ENCODE measurements at places on chromosomes 5 and 9.
A peak's percentile ranks its signal among the peaks of the same experiment; 100 is the strongest.

GRCh38 chr9:110641293-110641692 lies 27.3 kb upstream of the MUSK start:
- DNase-seq: no peak

GRCh38 chr9:26566141-26566540 lies 326.5 kb downstream of the CAAP1 start:
- DNase-seq: no peak

- no peak for DNase-seq
These were observed 351.5 kb upstream of the TLE4 start for GRCh38 chr9:79220251-79220650.

- no peak for DNase-seq
These were observed 303.8 kb upstream of the IRX4 start for GRCh38 chr5:2186472-2187015.

GRCh38 chr5:32251871-32252458 lies 60.8 kb downstream of the MTMR12 start:
- peak; percentile 54 for DNase-seq

DNA sequence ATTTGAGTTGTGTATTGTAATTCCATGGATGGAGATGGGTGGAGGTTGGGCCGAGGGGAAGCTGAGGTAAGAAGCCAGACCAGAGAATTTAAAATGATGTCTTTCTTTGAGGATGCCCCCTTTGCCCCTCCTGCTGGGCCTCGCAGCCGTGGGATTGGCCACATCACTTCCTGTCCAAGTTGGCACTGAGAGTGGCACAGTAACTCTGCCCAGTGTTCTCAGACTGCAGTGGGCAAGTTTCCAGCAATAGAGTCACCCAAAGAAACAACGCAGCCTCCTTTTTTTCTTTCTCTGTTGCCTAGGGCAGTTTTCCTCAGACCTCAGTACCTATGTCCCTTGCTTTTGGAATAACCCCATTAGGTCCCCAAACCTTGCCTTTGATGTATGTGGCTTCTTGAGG lies 306.6 kb upstream of the DMRT1 start:
- no peak for DNase-seq

GRCh38 chr9:25677301-25678146 lies 720 bp downstream of the TUSC1 start:
- DNase-seq: peak; percentile 90

DNA sequence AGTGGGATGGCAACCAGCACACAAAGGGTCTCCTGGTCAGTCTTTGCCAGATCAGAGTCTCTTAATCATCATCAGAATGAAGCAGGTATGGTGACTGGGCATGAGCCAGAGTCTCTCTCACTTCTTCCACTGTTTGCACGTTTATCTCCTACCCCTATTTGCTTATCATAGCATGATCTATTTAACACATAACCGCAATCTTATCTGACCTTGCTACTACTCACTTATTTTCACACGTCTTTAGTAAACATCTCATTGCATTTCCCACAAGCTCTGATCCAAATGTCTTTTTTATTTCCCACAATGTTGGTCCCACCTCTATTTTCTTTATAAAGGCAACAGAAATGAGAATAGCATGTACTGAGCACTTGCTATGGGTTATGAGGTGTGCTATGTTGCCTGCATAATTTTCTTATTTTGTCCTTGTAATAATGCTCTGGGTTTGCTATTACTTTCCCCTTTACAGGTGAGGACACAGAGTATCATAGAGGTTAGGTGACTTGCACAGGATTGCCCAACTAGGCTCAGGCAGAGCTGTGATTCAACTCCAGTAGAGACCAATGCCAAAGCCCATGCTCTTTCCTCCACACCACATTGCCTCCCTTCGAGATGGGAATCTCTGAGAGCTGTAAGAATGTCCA lies 39.7 kb upstream of the IL7R start:
- DNase-seq: no peak

GRCh38 chr5:1819458-1819857 lies 18.3 kb downstream of the NDUFS6 start:
- DNase-seq: no peak

DNA sequence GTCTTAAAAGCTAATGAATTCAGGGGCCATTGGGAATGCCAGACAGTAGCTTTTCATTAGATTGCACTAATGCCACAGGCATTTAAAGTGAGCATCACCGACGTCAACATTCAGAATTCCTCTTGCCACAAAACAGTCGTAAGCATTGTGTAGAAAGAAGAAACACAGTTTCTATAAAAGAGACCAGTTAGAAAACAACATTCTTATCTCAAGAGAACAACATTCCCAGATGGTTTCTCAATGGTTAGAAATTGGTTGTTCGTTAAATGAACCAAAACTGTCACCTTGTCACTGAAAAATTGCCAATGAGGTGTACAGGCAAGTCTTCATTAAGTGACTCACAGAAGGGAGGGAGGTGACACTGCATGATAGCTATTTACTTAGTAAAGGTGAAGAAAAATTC lies 401.6 kb upstream of the PRR16 start:
- no peak for DNase-seq

DNA sequence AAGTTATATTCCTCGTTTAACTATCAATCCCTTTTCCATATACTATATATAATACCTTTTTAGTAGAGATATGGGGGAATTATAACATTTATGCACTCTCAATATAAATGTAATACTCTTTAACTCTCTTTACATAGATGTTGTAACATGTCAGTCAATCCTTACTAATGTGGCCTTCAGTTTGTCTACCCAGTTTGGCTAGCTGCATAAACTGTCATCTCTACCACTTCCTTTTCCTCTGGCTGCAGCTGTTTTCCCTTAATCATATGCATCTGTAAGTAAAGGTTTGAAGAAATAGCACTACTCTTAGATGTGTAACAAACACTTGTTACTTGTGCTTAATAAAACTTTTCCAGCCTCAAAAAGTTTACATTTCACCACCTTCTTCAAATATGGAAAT lies 13.4 kb downstream of the ABHD17B start:
- no peak for DNase-seq

DNA sequence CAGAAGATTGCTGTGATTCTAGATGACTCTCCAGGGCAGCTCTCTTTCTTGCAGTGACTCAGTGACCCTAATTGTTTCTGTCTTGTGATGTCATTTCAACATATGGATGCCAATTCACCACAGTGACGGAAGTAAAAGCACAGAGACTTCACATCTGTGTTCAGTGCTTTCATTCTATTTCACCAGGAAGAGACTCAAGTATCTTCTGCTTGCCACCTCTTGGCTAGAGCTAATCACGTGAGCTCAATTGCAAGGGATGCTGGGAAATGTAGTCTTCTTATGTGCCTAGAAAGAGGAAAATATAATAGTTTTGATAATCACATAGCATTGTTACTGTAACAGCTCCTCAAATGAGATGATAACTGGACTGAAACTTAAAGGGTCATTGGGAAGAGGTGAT lies 453.3 kb upstream of the KLF4 start:
- DNase-seq: no peak
